ENCODE measurements at places on chromosomes 1 and 21.

DNA sequence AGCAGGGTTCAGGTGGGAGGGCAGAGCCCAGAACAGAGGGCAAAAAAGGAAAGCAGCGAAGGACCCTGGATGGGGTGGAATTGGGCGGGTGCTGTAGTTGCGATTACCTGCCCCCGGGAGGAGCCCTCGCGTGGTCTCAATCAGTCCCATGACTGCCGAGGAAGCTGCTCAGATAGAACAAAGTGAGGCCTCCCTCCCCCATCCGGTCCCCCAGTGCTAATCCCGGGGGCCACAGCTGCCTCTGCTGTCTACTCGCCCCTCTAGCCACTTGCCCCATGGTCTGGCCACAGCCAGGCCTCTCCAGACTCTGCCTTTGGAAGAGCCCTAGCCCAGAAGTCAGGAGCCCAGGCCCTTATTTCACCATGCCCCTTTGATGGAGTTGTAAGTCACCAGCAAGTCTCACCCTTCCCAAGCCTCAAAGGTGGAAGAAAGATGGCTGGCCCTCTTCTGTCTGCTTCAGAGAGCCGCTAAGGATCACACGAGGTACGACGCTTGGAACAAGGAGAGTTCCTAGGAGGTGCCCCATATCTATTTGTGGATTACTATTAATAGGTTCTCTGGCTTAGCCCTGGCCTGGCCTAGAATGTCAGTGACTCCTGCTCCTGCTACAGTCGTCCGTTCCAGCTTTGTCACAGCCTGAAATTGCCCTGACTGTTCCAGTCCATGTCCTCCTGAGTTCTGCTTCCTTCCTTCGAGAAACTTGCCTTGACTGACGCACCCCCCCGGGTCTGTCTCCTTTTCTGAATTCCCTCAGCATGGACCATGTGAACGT lies 16.4 kb downstream of the ECHDC2 start:
- peak; percentile 40 for DNase-seq

DNA sequence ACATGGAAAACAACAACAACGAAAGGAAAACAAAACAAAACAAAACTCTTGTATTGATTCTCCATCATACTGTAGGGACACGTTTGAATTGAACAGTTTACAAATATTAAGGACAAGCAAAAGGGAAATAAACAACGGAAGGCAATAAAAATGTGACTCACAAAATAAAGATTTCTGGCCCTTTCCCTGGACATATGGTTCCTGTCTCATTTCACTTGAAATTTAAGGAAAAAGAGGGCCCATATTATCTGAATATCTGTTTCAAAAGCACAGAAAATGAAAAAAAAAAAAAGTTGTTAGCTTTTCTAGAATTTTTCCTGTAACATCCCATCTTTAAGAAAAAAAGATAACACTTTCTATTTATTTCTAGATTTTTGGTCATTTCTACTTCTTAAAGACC lies 3.6 kb upstream of the PKN2 start:
- DNase-seq: no peak

- no peak for DNase-seq
Measured at GRCh38 chr1:23854568-23854967, 13.5 kb downstream of the FUCA1 start.

- no peak for DNase-seq
Measured at GRCh38 chr1:168135116-168135920, 1.4 kb downstream of the GPR161 start.

DNA sequence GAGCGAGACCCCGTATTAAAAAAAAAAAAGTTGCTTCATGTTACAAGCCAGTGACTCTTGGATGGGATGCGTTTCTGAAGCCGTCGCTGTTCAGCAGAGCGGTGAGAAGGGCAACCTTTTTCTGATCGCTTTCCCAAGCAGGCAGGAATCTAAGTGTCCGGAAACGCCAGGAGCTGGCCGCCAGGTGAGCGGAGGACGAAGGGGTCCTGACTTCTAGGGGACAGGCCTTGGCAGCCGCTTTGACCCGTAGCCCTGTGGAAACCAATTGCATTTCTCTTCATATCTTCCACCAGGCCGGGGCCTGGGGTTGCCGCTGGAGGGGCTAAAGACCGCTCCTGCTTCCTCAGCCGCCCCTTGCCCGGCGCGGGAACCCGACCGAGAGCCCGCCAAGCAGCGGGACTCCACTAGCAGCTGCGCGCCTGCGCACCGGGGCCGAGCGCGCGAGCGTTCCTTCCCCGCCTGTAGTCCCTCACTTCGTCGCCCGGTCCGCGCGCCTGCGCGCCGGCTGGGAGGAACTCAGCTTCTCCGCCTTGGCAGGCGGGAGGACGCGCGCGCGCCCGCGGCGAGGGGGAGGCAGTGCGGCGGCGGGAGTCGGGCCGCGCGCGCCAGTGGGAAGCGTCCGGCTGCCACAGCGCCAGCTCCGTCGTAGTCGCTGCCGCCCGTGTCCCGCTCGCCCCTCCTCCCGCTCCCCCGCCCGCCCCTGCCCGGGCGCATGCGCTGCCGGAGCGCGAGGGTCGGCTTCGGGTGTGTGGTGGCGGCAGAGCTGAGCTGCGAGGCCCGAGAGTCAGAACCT lies at the start of gene SPEN:
SPEN (plus strand) TSS at position 608 of the 793 bp plus-strand sequence. CDS start 361 bp downstream, outside the sequence.
- peak; percentile 99 for DNase-seq

- no peak for DNase-seq
Measured at GRCh38 chr1:108811611-108812010, 45.3 kb downstream of the AKNAD1 start.

- no peak for DNase-seq
Measured at GRCh38 chr1:76826072-76826845, 41.0 kb upstream of the ST6GALNAC5 start.

- DNase-seq: no peak
Measured at GRCh38 chr1:94608852-94609530, 67.4 kb upstream of the F3 start.

DNA sequence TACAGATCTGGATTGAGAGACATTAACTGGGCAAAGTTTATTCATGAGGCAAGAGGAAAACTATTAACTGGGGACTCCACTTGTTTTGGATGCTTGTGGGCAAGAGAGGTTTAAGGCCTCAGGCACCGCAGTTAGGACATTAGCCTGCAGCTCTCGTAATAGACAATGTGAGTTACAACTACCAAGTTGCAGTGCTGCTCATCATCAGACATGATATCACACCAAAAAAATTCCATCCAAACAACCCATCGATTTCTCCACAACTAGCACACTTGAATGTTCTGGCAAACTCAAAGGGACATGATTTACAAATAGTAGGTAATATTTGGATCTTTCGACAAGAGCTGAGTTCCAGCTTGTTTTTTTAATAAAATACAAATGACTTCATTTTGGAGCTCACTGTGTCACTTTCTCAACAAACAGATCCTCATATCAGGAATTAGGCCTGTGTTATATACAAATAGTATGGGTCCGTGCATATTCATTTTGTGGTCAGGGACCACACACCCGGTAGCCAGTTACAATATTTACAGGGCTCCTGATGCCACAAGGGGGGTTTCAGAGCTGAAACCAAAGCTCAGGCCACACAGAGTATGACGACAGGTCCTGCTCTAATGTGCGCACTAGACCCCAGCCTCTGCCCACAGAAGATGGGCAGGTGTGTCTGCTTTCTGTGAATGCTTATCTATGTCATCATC lies 128.0 kb downstream of the TGFBR3 start:
- DNase-seq: no peak

- peak; percentile 31 for DNase-seq
Measured at GRCh38 chr1:40392221-40392620, 18.7 kb downstream of the SMAP2 start.

- no peak for DNase-seq
Measured at GRCh38 chr1:184193451-184193850, 141.9 kb downstream of the TSEN15 start.

DNA sequence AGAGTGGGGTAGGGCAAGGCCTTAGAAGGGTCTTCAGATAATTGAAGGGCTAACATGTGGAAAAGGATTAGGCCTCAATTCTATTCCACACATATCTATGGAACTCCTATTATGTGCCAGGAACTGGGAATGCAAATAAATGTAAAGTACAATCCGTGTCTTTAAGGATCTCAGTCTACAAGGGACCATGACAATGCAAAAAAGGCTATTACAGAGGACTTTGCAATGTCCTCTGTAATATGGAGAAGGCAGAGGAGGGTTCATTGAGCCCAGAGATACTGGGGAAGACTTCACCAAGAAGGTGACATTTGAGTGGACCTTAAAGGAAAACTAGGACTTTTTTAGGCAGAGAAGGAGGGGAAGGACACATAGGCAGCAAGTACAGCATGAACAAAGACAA lies 4.5 kb upstream of the SCMH1 start:
- DNase-seq: no peak

GRCh38 chr21:32403201-32403777 lies 9.2 kb upstream of the EVA1C start:
- DNase-seq: peak; percentile 45

GRCh38 chr1:172903581-172904220 lies 147.0 kb downstream of the TNFSF18 start:
- no peak for DNase-seq

DNA sequence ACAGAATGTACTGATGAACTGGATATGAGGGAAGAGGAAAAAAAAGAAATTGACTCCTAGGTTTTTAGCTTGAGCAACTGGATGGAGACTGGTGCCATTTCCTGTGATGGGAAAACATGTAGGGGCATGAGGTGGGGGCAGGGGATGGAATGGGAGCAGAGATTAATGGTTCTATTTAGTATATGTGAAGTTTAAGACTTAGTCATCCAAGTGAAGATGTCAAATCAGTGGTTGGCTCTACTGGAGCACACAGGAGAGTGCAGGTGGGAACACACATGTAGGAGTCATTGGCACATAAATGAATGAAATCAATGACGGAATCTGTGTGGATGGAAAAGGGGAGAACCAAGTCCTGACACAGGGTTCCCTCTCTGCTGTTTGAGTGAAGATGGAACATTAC lies 224.4 kb upstream of the COA6 start:
- DNase-seq: no peak

DNA sequence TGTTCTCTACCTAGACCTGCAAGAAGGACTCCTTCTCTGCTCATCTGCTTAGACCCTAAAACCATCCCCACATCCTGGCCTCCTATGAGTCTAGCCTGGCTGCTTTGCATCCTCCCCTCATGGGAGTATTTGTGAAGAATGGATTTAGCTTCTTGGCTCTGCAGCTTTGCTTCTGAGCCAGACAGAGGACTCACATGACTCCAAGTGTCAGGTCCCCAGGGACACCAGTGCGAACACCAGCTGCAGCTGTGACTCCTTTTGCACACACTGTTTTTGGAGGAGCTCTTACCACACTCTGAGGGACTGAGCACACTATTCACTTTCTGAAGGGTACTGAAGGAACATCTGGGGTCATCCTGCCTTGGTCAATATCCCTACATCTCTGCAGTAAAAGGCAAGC lies 131.8 kb upstream of the SGIP1 start:
- no peak for DNase-seq

DNA sequence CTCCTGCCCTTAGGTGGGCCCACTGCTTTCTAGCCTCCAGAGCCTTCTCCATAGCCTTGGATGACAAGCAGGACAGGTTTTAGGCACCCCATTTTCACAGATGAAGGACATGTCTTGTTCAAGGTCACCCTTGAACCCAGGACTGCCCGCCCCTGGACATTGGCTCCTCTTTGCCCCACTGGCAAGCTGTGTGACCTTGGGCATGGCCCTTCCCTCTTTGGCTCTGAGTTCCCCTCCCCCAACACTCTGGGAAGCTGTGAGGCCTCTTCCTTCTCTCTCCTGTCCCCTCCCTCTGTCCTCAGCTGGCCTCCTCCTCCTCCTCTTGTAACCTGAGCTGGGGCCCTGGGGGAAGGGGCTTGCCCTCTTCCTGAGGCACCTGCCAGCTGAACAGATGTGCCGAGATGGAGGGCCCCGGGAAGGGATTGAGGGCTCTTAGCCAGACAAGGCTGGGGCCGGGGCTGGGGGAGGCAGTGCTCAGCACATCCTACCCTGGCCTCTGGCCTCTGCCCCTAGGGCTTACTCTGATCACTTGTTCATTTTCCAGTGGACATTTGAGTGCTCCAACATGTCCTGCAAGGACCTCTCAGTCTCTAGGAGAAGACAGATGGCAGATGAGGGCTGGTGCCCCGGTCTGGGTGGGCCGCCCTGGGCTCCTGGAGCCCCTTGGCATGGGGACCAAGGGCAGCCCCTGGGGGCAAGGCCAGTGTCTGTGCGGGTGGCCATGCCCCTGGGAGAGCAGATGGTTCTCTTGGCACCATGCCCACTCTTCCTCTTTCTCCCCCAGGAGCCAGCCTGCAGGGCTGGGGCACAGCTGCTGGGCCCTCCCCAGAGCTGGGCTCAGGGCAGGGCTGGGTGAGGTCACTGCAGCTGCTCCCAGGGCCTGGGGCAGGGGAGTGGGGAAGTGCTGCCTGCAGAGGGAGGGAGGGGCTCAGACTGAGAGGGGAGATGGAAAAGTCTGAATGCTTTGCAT lies 10.7 kb downstream of the FOXO6 start:
- DNase-seq: peak; percentile 94

- DNase-seq: peak; percentile 44
Measured at GRCh38 chr1:235702412-235702811, 52.8 kb upstream of the GNG4 start.

- no peak for DNase-seq
Measured at GRCh38 chr1:110508028-110508940, 10.7 kb downstream of the KCNA10 start.

DNA sequence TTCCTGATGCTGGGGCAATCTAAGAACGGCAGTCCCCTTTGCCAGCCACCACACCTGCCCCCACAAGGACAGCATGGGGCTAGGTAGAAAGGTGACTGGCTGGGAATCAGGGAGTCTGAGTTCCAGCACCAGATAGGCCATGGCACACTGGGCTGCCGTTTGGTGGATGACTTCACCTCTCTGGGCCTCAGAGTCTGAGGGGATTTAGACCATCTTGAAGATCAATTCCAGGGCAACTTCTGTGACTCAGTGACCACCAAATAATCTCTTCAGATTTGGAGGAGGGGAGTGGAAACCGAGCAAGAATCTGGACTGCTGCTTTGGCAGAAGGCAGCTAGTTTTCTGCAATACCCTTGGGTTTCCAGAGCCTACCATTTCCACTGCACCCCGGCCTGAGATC lies 92.1 kb upstream of the EDN2 start:
- DNase-seq: no peak

- no peak for DNase-seq
Measured at GRCh38 chr1:53606651-53607051, 132.3 kb downstream of the GLIS1 start.

GRCh38 chr1:61215676-61216289 lies 133.4 kb downstream of the NFIA start:
- no peak for DNase-seq

GRCh38 chr1:108892356-108893140 lies 15.8 kb downstream of the GPSM2 start:
- DNase-seq: no peak

GRCh38 chr1:164953815-164954214 lies 394.8 kb downstream of the PBX1 start:
- no peak for DNase-seq

All from NCI-H2081 (cell line).